Activated naive CD4-positive, alpha-beta T cell treated with anti-CD3 and anti-CD28 coated beads, Interleukin-2, amount 50 U/mL, for 16 hours (primary cell): ENCODE measurements at places on chromosomes 3 and 15.

DNA sequence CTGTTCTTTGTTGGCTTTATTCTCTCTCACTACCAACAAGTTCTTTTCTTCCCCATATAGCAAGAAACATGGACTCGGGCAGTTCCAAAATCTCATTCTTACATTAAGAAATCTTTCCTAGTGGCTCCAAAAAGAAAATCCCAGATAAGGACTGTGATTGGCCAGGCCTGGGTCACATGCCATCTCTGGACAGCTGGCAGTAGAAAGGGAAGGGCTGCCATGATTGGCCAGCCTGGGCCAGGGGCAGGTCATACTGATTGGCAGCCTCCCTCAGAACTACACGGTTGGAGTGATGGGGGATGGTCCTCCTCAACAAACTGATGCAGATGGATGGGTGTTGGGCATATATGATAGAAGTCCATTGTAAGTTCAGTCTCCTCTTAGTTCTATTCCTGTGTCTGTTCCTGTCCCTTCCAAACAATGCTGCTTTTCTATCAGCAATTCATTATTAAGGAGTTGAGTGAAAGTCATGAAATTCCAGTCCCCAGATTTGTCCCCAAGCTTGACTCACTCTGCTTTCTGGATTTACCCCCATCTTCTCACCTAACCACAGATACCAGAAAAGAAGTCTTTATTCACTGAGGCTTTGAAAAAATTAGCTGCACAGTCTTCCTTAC lies 175.5 kb downstream of the ATG7 start:
- DNase-seq: no peak

DNA sequence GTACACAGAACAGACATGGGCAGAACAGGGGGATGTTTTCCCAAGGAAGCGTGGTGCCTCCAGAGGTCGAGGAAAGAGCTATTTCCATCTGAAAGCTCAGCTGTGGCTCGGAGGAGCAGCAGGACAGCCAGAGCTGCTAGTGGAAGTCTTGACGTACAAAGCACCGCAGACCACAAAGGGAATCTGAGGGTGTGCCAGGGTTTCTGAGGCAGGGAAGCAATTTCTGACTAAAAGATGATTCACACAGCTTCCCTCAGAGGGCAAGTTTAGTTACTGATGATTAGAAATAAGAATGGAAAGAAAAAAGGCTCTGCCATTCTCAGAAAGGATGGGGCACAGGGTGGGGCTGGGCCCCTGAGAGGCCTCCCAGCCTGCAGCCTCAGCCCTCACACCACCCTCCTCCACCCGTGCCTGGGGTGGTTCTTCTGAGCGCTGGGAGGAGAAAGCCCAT lies 45.8 kb upstream of the SEC13 start:
- DNase-seq: no peak

DNA sequence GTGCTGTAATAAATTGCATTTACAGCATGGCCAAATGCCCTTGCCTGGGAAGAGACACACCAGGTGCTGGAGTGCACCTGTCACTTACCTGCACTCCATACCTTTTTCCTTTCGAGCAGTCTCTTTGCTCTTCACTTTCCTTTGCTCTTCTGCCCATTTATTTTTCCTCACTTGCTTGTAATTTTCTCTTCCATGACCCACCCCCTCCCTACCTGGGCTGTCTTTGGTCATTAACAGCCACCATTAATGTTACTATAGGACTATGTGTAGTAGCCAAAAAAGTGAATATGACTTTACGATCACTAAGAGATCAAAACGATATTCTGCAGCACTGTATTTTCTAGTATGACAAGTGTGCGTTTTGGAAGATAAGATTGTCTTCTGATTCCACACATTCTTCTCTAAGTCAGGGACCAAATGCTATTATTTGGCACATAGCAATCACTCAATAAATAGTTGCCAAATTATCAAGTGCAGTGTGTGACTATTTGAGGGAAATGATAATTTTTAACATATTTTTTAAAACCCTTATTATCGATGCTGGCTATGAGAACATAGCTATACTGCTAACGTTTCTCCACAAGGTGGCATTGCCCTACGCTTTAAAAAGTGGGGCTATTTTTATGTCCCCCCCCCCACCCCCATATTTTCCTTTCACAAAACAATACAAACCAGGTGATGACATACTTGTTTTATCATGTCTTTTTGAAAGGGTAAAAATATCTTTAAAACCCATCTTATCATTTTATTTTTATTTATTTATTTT lies 114.4 kb downstream of the GHSR start:
- no peak for DNase-seq

DNA sequence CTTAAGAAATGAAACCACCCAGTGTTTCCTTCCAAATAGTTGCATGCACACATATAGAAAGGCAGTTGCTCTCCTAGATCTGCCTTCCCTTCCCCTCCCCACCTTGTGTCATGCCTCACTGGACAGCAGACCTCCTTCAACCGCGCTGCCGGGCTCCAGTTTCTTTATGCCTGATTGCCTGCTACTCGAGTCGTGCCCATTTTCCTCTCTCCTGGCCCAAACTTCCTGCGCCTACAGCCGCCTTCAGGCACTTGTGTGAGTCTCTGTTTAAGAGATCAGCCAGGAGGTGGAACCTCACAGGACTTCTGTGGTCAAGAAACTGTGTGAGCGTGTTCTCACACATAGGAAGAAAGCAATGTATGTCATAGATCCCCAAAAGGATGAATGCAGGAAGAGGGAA lies 8.8 kb upstream of the FAM107A start:
- no peak for DNase-seq

GRCh38 chr15:34119291-34119690 lies 17.4 kb downstream of the PGBD4 start:
- no peak for DNase-seq

- DNase-seq: no peak
Observed at GRCh38 chr3:172142051-172142863, 102.9 kb downstream of the FNDC3B start.

DNA sequence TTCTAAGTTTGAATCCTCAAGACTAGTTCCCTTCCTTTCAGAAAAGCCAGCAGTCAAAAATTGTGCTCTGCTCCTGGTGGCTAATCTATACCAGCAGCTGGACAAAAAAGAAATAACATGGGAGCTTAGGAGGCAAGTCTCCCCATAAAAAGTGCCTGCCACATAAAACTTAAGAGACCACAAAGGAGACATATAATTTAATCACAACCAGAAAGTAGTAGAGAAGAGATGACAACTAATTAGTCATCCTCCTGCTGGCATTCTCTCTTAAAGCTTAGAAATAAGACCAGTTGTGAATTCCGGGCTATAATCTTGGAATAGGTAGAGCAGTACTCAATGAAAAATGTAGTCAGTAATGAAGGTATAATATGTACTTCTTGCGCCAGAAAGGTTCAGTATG lies 20.2 kb upstream of the IMPG2 start:
- DNase-seq: no peak

DNA sequence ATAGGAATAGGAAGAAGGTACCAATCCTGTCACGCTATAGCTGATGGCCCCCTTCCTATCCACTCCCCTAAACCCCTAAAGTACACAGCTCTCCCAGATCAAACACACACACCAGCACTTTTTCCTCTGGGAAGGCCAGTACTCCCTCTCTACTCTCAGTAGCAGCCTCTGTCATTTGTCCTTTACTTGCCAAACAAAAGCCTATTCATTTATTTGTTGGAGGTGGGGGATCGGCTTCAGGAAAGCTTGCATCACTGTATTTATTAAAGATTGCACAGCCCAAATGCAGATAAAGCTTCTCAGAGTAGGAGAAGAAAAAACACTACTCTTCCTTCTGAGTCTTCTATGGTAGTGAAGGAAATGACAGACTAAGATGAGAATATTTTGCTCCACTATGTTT lies 429.7 kb upstream of the RASGRP1 start:
- no peak for DNase-seq

- no peak for DNase-seq
Observed at GRCh38 chr3:41044523-41044922, 154.8 kb upstream of the CTNNB1 start.

- no peak for DNase-seq
Observed at GRCh38 chr3:94440767-94441493, 378.1 kb downstream of the NSUN3 start.

DNA sequence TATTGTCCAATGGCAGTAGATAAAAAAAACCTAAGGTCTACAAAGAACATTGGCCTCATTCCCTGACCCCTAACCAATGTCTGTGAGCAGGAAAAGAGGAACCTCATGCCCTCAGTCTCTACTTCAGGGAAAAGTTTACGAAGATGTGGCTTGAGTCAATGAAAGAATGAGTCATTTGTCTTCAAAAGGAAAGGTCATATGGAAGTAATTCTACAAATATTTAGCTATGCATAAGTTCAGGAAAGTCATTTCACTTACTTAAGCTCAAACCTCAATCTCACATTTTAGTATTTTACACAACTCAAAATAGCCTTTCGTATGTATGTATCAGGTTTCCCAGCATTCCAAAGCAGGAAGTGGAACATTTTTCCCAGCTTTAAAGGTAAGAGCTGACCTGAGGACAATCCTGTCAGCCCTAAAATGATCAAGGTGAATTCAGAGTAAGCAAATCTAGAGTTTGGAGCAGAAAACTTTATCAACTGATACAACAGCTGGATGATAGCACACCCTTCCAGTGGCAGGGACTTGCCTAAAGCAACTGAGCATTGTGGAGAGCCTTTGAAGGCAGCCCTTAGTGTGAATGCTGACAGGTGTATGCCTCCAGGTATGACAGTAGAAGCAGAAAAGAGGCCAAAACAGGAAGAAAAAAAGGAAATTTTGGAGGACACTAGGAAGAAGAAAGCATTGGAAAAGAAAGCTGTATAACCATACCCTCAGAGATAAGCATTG lies 53.9 kb upstream of the ACKR4 start:
- DNase-seq: no peak

GRCh38 chr3:153313302-153313965 lies 151.4 kb downstream of the RAP2B start:
- DNase-seq: no peak

GRCh38 chr3:134395103-134395502 lies 20.9 kb upstream of the AMOTL2 start:
- no peak for DNase-seq

GRCh38 chr15:92502336-92502735 lies 108.7 kb downstream of the ST8SIA2 start:
- DNase-seq: no peak

DNA sequence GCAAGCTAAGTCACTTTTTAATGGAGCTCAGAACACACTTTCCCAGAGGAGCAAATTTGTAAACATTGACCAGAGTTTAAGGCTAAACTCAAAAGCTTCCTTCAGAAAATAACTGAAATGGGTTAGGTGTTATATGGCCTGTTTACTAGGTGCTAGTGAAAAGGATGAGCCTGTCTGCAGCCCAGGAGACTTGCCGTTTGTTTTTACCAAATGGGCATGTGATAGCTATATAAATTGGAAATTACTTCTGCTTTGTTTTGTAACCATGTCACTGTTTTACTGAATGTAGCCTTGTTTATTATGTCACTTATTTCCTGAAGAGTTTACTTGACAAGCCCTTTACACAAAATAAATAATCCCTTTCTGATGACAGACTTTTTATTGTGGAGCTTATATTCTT lies 109.4 kb upstream of the THSD4 start:
- DNase-seq: no peak

- DNase-seq: no peak
Observed at GRCh38 chr3:100525753-100526612, 33.6 kb downstream of the TMEM45A start.

DNA sequence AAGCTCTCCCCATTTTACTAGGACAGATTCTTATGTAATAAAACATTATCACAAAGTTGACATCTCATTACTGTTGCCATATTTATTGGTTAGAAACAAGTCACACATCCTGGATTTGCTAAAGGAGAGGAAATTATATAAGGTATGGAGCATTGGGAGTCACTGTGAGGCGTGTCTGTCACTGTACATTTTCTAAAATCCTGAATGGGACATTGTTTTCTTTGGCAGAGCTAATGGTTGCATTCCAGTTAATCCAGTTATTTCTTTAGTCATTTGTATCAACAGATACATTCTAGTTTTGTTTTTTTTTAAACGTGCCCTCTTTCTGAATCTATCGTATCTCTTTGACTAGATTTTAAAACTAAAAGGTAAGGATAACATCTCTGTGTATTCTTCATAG lies 70.2 kb upstream of the MITF start:
- no peak for DNase-seq

DNA sequence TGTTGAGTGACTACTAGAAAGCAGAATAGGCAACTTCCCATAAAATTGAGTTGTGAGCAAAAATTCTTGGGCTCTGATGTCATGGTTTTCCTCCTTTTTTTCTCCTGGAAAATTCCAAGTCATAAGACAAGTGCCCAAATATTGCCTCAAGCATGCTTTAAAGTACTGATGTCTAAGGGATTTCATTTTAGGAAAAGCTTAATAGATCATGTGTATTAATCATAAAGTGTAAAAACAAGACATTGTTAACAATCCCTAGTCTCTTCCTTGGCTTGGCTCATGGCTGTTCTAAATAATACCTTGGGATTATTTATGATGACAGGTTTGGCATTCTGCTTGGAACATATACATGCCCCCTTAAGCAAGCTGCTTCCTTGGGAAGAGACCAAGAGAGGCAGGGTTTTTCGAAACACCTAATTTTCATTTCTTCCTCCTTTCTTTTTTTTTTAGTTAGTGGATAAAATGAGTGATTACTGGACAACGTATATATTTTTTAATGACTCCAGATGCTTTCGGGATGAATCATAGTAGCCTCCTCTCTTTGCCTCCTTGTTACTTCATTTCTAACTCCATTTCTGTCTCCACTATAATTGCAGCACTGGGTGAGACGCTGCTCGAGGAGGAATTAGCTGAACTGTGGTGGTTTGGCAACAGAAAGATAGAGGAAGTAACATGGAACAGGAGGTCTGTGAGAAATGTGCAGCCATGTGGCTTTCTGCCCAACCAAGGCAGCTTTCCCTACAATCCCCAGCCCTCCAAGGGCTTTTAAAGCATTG lies 104.9 kb downstream of the TPRG1 start:
- no peak for DNase-seq

GRCh38 chr3:47849699-47850563 lies 47.0 kb downstream of the DHX30 start:
- no peak for DNase-seq

DNA sequence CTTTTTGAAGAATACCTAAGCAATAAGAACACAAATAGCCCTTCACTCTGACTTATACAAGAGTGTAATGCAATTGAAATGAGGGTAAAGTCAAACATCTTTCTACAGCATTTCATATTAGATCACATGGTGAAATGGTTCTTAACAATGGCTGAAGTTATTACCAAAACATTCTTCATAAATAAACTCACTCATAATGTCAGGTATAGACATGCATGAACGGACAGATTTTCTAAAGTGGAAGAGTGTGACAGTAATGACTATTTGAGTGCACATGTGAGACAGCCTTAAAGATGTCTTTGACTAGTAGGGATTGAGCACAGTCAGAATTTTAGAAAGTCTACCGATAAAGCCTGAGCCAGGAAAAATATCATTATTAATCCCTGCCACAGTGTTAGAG lies 471.0 kb downstream of the ZPLD1 start:
- no peak for DNase-seq

DNA sequence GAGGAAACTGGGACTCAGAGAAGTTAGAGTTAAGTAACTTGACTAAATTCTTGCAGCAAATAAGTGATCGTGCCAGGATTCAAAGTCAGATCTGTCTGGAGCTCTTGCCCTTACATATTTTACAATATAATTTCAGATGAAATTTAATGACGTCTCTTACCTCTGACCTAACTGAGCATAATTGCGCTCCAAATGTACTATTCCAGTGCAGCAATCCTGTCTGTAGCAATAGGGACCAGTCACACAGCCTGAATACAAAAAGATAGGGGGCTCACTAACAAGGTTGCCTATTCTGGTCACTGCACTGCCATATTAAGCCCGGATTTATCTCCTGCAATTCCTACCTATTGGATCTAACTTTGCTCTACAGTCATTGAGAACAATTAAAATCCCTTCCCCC lies 316.4 kb downstream of the ZBTB20 start:
- no peak for DNase-seq

- no peak for DNase-seq
Observed at GRCh38 chr15:70379938-70380883, 282.5 kb upstream of the TLE3 start.
